ENCODE measurements at places on chromosomes 6 and 20.

- DNase-seq, result no peak
Measured at GRCh38 chr6:153149891-153150290, 18.8 kb upstream of the RGS17 start.

DNA sequence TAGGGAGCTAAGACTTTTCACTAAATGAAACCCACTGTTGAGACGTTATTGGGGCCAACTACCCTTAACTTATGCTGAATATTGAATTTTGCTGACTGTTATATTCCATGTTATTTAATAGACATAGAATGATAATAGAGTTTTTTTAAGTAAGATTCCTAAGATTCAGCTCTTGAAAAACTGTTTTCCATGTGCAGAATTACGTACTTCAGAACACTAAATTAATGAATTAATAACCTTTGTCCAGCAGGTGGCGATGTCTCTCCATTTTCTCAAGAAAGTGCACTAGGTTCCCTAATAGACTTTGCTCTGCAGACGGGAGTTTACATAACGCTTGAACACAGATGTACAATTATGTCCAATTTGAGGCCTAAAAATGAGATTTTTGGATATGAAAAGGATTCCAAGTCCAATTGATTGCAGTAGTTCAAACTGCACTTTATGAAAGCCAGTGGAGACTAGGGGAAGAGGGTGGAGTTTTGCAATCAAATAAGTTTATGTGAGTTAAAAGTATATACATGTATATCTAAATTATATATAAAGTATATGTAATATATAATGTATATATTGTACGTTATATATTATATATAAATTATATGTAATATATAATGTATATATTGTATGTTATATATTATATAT lies 282.1 kb downstream of the UST start:
- no peak for DNase-seq

GRCh38 chr6:165556116-165556843 lies 106.8 kb downstream of the PDE10A start:
- DNase-seq, result no peak

- no peak for DNase-seq
Measured at GRCh38 chr6:112443179-112444065, 96.3 kb downstream of the RFPL4B start.

DNA sequence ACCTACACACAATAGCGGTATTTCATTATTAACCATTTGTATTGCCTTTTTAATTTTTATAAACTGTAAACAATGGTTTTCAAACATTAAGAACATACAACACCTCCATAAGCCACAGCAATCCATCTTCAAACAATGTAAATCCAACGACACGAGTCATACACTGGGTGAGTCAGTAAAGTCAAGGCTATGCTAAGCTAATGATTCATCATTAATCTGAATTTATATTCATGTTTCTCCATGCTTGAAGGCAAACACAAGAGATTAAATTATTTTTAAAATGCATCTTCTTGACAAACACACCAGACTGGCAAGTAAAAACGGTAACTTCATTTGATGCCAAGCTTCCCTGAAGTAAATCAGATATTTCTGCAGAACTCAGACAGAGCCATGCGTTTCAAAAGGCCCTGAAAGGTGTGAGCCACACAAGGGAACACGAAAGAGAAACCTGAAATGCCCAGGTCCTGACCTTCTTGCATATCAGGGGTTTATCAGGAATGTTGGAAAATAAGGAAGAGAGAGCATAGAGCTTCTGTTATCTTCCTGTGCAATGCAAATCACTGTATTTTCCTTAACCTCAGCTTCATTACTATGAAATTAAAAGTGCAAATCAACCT lies 162.5 kb downstream of the ALDH8A1 start:
- no peak for DNase-seq

DNA sequence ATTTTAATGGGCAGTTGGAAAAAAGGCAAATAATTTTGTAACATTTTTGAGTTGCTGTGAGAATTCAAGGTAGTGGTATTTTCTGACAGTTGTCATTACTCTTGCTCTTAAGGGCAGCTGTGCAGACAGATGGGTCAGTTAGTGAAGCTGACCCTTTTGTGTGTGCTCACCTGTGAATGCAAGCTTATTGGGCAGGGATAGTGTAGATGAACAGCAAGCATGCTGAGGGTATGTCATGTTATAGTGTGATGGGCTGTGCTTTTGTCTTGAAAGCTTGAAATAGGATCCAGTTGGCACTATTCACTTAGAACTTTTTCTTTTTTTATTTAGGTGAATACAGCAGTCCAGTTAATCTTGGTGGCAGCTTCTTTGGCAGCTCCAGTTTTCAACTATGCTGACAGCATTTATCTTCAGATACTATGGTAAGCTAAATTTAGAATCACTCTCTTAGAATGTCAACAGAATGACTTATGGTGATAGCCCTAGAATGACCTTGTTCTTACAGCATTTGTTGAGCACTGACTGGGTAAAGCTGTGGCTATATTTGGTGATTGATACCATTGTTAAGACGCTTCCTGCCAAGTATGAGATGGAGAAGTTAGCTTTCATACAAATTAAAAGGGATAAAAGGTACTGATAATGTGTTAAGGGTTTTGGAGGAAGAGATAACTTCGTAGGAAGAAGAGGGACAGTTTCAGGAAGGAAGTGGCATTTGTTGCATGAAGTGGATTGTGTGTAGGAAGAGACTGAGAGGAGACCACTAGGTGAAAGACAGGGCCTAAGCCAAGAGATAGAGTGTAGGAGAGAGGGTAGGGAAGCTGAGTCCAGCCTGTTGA lies 19.5 kb downstream of the LRRN4 start:
- DNase-seq, result no peak

Measured in activated T-cell treated with anti-CD3 and anti-CD28 coated beads, Interleukin-2, amount 50 U/mL, for 24 hours (primary cell).